Fibroblast of upper back skin (primary cell): ENCODE measurements at places on chromosomes 11 and 22.
A peak's percentile ranks its signal among the peaks of the same experiment; 100 is the strongest.

GRCh38 chr11:113935858-113936257, 31.3 kb downstream of the HTR3B start:
- DNase-seq = no peak

- DNase-seq = no peak
Measured at GRCh38 chr22:48820481-48821345, 1007.0 kb downstream of the BRD1 start.

- peak; percentile 21 for DNase-seq
Measured at GRCh38 chr22:32836280-32837123, 35.0 kb downstream of the TIMP3 start.

DNA sequence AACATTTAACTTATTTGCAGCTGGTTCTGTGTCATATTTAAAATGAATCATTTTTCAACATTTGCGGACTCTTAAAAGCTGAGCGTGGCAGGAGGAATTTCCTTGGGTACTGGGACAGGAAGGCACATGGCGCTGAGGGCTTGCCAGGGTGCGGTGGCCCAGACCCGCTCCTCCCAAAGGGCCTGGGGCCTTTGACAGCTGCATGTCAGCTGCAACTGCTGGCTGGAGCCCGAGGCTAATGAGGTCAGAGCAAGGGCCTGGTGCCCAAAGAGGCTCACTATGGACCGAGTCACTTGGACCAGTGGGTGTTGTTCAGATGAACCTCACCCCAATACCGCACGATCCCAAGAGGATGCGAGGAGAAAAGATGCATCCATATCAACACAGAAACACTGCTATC, 326.9 kb downstream of the CTTN start:
- DNase-seq = no peak

DNA sequence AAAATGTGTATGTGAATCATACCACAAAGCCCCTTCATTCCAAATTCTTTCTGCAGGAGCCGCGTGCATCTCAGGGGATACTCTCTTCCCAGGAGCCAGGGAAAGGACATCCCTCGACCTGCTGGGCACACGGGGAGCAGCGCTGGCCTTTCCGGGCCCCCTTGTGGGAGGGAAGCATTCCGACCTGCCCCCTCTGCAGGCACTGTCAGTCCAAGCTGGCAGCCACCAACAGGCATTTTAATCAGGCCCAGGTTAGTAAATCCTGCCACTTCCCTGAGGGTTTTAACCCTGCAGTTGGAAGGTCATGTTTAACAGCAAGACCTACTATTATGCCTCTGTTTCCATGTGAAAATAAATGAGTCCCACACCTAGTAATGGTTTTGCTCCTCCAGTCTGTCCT, 391.5 kb downstream of the SHANK2 start:
- DNase-seq = no peak

- no peak for DNase-seq
Measured at GRCh38 chr11:115873813-115874212, 369.6 kb upstream of the CADM1 start.

DNA sequence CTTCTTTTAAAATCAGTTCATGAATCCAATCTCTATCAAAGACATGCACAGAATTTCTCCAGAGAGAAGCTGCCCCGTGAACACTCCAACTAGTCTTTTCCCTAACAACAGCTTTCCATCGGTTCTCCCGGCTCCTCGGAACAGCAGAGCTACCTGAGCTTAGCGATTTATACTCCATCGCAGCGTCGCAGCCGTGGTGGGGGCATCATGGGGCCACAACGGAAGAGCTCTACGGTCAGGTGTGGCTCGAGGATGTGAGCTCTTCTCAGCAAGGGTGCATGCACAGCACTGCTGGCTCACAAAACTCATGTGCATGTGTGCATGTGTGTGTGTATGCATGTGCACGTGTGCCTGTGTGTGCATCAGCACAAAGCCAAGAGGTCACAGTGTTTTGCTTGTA, 11.7 kb upstream of the MOB2 start:
- no peak for DNase-seq

DNA sequence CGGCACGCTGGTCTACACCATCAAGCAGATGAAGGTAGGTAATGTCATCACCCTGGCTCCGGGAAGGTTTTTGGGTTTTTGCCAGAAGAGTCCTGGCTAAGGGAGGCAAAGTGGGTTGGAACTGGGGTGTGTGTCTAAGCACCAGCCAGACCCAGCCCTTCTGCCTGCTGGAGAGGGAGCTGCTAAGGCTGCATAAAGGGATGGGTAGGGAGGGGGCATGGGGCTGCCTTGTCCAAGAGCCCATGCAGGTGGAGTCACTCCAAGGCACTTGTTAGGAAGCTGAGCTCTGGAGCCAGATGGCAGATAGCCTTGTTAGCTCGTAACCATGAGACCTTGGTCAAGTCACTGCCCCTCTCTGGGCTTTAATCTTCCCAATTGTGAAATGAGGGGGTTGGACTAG, 48.0 kb downstream of the TIMP3 start:
- no peak for DNase-seq

DNA sequence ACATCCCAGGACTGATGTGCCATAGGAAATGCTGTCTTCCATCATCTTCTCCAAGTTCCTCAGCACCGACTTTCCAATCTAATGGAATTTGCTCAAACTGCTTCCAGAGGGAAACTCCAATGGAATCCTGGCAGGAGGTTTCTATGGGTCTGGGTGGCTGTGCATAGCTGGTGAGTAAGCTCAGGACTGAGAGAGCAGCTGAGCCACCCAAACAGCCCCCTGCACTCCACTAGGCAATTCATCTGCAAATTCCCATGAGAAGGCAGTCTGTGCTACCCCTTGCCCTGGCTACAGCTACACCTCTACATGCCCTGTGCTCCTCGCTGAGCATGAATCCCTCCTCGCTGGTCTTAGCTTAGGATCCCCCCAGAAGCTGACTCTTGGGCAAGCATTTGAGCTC, 127.9 kb upstream of the CSNK2A3 start:
- peak; percentile 13 for DNase-seq

DNA sequence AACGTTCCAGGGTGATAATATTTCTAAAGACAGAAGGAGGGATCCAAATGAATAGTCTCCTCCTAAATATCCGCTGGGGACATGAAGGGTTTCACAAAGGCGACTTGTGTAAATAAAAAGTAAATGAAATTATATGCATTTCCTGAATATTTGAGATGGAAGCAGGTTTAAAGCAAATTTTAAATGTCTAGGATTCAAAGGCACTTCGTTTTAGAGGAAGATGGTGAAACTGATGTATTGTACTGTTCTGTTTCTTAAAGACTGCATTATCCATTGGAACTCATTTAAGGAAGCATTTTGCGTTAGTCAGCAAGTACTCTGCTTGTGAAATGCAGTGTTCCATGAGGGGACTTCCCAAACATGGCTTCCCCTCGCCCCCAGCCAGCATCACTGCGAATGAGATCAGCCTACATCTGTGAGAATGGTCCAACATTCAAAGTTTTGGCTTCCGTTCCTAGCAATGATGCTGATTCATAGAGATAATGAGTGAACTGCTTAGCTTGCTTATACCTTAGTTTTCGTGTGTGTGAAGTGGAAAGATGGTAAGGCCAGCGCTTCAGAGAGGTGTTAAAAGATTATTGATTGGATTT, 1.5 kb downstream of the RAB39A start:
- DNase-seq = no peak

- no peak for DNase-seq
Measured at GRCh38 chr22:42308892-42309468, 38.5 kb upstream of the TCF20 start.

DNA sequence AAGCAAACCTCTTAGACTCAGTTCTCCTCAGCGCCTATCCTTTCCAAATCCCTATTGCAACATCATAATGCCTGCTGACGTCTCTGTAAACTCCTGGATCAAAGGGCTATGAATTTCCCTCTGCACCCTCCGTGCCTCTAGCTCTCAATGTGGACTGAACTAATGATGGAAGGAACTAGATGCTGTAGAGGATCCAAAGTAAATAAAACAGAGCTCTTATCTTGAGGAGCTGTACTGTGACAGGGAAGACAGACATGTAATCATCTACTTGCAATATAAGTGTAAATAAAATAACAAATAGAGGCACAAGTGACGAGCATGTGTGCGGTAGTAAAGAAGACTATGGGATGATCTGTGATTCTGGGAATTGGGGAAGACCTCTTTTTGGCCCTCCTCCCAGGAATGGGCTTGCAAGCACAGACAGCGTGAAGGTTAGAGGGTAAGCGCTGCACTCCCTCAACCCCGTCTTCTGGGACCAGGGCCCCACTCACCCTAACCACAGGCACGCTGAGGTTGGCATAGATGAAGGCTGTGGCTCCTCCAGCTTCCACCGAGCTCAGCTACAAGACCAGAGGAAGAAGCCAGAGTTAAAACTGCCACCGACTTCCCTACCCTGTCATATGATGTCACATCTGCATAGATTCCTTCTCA, 42.2 kb downstream of the P4HA3 start:
- DNase-seq = peak; percentile 67

GRCh38 chr22:44816141-44816540, 63.8 kb downstream of the ARHGAP8 start:
- no peak for DNase-seq

DNA sequence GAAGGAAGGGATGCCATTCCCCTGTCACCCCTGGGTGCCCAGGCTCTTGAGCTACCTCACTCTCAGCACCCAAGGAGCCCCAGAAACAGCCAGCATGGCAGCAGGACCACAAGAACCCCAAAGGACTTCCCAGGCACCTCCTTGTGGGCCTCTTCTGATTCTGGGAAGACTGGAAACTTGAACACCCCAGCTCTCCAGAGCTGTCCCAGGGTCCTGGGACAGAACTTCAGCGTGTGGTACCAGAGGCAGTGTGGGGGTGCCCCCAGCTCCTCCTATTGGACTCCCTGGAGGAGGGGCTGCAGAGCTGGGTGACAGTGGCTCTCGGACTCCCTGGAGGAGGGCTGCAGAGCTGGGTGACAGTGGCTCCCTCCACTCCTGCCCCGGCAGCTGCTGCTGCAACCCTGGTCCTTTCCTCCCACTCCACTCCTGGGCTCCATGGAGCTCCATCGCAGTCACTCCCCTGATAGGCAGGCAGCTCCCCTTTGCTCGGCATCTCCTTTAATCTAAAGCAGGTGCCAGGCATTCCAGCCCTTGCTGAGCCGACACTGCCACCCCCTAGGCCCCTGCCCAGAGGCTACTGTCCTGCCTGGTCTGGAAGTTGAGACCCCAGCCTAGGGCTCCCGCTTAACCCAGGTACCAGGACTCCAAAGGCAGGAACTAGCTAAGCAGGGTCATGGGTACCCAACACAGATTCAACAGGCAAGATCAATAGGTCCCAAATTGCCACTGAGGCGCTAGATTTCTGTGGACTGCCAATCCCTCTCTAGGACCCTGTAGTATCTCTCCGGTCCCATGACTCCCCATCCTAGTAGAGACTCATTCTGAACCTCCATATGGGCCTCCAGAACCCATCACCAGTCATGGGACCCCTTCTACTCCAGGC, 2.7 kb downstream of the BCL9L start:
- DNase-seq = no peak

DNA sequence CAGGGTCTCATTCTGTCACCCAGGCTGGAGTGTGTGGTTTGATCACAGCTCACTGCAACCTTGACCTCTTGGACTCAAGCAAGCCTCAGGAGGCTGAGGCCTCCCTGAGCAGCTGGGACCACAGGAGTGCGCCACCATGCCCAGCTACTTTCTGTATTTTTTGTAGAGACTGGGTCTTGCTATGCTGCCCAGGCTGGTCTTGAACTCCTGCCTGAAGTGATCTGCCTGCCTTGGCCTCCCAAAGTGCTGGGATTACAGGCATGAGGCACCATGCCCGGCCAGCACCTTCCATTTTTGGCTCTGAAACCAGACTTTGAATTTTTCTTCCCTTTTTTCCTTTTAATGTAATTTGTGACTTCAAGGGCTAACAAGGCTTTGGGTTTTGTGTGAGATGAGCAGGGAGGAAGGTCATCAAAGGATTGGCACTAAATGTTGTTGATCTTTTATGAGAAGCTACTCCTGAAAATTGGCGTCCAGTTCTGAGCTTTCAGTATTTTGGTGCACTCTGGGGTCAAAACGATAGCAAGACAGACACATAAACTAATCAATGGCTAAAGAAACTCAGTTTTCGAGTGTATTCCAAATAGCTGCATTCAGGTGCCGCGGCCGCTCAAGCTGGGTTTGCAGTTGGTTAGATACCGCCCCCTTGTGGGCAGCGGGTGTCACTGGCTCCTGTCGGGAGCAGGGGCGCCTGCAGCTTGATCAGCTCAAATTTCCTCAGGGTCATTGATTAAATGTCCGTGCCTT, 51.9 kb upstream of the CLMP start:
- DNase-seq = peak; percentile 81

- peak; percentile 49 for DNase-seq
Measured at GRCh38 chr11:111982019-111982464, 43.2 kb upstream of the DLAT start.

- DNase-seq = no peak
Measured at GRCh38 chr11:67230406-67230805, 35.9 kb upstream of the GRK2 start.

DNA sequence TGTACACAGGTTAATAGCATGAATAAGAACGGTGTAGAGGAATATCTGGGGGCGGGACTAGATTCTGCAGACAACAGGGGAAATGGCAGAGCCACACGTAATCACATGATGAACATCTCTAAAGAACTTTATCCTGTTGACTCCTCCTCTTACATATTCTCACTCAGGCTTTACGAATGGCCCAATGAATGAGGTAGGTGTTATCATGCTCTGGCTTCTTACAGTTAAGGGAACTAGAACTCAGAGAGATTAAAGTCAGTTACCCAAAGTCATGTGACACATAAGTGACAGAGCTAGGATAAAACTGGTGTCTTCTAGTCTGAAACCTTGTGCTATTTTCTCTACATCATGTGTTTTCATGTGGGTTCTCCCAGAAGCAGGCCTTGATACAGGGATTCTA, 49.0 kb upstream of the BMAL1 start:
- DNase-seq = no peak

- DNase-seq = no peak
Measured at GRCh38 chr11:83681906-83682610, 395.9 kb upstream of the CCDC90B start.

DNA sequence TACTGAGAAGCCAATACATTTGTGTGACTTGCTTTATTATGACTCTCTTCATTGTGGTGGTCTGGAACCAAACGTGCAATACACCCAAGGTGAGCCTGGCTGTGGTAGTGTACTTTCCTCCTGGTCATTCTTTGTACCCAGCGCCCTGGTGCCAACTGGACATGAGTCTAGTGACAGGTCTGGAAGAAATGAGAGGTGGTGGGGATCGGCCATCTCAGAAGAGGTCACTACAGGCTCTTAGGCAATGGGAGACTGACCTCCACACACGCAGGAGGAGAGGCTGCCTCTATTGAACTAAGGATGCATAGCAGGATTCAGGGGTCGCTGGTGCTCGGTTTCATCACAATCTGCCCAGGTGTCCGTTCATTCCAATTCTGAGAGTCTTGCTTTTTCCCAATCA, 56.4 kb upstream of the RTL6 start:
- no peak for DNase-seq
